ENCODE measurements at places on chromosomes 7 and 10.

- DNase-seq, result no peak
Measured at GRCh38 chr10:124323111-124323725, 95.5 kb downstream of the OAT start.

- DNase-seq, result no peak
Measured at GRCh38 chr7:88276605-88277153, 30.0 kb downstream of the STEAP4 start.

DNA sequence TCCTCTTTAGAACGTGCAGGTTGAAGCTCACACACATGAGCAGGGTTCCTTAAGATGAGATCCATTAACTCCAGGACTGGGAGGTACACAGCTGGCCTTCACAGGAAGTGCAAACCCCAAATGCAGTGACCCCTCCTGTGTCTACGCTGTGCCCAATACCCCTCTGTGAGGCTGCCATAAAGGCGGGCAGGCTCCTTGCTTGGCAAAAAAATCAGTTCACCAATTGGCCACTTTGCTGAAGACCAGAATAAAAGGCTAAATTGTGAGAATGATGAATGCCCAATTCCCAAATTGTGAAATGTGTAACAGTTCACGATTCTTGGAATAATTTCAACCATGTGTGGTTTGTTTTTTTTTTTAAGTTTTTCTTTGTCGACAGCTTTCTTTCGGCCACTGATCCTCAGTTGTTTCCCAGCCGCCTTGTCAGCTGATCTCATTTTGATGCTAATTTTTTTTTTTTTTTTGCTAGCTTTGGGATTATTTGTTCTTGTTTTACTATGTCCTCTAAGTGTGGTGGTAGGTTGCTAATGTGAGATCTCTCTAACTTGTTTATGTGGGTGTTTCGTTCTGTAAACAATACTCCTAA is 101.9 kb upstream of the PRSS58 start:
- DNase-seq, result no peak

DNA sequence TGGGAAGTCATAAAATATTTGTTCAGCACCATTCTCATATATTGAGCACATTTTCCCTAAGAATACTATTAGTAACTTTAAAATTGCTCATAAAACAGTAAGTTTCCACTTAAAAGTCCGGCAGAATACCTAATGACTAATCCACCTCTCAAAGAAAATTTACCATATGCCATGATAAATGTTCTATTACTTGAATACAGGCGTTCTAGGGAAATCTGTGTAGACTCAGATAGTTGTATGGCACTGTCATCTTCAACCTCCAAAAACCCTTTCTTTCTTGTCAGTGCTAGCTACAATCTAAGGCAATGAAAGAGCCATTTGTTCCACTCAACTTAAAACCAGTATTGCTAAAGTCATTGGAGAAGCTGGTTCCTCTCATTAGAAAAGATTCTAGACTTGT is 7.3 kb downstream of the GPR37 start:
- DNase-seq, result no peak
